T1000 (cell line): ENCODE measurements at places on chromosomes 11 and 22.
A peak's percentile ranks its signal among the peaks of the same experiment; 100 is the strongest.

- DNase-seq, result no peak
Measured at GRCh38 chr22:23527971-23528740, 51.9 kb downstream of the IGLL1 start.

- no peak for DNase-seq
Measured at GRCh38 chr22:19757140-19757984, 3.2 kb upstream of the TBX1 start.

GRCh38 chr11:110463153-110463552, 33.4 kb downstream of the FDX1 start:
- DNase-seq, result no peak

DNA sequence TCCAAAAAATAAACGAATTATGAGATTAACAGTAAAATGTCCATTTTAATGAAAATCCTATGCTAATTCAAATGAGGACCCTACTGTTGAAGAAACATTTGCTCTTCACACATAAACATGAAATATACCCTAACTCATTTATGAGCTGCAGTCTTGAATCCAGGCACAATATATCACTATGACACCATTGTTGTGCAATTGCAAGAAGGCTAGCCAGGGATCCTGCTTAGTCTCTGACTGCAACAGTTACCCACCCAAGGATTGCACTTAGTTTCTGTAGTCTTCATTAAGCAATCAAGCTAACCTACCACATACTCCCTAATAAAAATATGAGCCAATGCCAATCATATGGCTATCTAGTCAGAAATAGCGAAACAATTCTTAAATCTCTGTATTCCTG, 981.0 kb upstream of the FAT3 start:
- no peak for DNase-seq

GRCh38 chr22:40241200-40241763, 63.6 kb downstream of the TNRC6B start:
- no peak for DNase-seq

DNA sequence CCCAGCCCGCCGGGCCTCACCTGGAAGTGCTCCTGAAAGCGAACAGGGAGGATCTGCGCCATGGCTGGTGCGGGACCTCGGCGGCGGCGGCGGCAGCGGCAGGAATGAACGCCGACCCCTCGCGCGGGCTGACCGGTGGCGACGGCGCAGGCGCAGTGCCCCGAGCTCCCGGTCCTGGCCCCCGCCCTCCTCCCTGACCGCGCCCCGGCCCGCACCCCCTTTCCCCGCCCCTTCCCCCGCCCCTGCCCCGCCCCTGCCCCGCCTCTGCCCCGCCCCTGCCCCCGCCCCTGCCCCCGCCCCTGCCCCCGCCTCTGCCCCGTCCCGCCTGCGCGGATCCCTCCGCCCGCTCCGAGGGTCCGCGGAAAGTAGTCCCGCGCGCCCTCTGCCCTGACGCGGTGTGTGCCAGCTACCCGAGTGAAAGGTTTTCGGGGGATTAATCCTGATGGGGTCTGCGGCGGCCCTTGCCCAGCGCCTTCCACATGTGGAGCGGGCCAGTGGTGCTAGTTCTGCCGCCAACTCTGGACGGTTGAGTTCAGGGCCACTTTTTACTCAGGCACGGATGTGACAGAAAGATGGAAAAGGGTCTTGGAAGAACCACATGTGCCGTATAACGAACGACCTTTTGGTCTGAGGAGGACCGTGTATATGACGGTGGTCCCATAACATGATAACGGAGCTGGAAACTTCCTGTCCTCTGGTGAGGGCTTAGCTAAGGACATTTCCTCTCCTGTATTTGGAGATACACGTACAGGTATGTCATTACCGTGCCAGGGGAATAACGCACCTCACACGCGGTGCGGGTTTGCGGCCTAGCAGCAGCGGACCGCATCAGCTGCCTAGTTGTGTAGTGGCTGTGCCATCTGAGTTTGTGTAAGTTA, at the start of gene CLTCL1:
Gene CLTCL1 (minus strand): TSS at position 140 of the 878 bp plus-strand sequence. CDS start 78 bp downstream, at position 62.
- DNase-seq, result peak; percentile 71

GRCh38 chr11:33910296-33910957, 18.6 kb upstream of the LMO2 start:
- DNase-seq, result no peak

- DNase-seq, result no peak
Measured at GRCh38 chr11:3969613-3970012, 114.1 kb downstream of the STIM1 start.
